Stimulated activated CD8-positive, alpha-beta memory T cell treated with anti-CD3 and anti-CD28 coated beads, Interleukin-15, amount 100 ng/mL, for 1 hour (primary cell): ENCODE measurements at places on chromosomes 11 and 22.

DNA sequence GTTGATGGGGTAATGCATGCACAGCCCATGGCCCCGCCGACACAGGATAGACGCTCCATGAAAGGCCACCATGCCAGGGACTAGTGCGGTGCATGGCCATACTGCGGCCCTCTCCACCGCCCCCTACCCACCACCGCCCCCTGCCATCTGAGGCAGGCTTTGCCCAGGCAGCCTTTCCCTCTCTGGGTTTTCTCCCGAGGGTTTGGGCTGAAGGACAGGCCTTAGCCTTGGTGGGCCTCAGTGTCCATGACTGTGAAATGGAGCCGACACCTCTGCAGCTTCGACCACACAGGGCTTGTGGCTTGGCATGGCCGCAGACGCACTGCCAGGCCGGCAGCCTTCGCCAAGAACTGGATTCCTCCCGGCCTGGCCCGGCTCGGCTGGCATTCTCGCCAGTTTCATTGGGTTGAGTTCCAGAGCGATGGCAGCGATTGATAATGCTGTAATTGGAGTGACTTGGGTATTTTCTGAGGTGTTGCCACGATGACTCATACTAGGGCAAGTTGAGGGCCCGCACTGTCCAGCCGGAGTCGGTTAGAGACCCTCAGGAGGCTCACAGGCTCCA is 111.3 kb downstream of the WNT7B start:
- DNase-seq, result no peak

DNA sequence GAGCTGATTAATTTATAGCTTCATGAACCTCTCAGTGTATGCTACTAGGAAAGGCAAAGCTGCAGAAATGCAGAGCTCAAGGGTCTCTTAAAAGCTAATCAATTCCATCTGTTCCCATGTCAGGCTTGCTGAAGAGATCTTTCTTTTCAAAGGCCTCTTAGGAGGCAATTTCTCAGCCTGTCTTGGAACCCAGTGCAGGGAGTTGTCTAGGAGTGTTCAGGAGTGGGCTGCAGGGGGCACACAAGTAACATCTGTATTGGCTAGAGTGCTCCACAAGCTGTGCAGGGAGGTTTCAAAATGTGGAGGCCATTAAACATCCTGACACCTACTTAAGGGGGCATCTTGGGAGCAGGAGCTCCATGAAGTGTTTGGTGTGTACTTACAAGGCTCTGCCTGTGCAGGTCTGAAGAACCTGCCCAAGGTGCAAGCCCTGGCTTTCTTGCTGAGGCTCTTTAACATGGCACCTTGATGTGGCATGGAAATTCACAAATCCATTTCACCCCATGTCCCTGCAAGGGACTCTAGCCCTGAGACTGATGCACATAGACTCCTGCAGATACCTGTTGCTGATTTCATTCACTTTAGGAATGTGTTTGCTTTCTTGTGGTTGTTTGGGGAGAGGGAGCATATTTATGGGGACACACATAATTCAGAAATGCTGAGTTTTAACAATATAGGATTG is 134.7 kb downstream of the ME3 start:
- DNase-seq, result no peak

- no peak for DNase-seq
Measured at GRCh38 chr22:17917490-17917983, 106.8 kb downstream of the MICAL3 start.

- no peak for DNase-seq
Measured at GRCh38 chr22:19634226-19634975, 79.9 kb upstream of the SEPTIN5 start.

- DNase-seq, result no peak
Measured at GRCh38 chr11:62830904-62831519, 839 bp downstream of the STX5 start.

DNA sequence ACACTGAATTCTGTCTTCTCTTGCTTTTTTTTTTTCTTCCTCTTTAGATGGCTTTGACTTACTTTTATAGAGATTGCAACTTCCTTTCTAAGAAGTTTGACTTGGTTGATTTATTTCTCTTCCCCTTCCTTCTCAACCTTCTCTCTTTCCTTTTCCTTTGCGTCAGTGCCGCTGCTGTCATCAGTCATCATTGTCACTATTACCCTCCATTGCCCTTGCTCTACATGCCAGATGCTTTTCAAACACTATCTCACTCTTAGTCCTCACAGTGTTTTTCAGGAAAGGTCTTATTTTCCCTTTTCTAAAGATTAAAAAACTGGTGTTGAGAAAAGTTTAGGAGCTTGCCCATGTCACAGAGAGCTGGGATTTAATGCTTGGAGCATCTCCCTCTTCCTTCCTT is 74.7 kb upstream of the C11orf87 start:
- no peak for DNase-seq

DNA sequence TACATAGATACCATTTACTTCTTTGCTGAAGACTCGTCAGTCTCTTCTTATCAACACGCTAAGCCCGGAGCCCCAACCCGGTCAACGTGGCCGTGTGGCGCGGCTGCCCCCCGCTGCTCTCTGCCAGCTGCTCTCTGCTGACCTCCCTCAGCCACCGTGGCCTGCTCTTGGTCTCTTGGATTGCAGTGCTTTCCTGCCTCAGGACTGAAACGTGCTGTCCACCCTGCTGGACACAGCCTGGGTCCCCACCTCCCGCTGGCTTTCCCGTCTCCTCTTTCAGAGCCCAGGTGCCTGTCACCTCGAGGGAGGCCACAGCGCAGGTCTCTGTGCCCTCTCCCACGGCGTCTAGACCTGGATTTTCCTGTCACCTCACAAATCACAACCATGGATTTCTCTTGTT is 388.1 kb upstream of the B3GAT1 start:
- DNase-seq, result no peak

GRCh38 chr11:67576735-67577475 is 6.7 kb upstream of the GSTP1 start:
- DNase-seq, result no peak
